ENCODE measurements at places on chromosomes 1 and 21. TPM values are rescaled to one million over a fixed set of nuclear protein-coding genes. Genes with fewer than 3 reads are reported as not detected.

The TIPRL gene
- 10.2 TPM for polyA plus RNA-seq

The NCF2 gene
- 5.0 TPM for polyA plus RNA-seq

The FCMR gene
- polyA plus RNA-seq, result 0.65 TPM

The FLG2 gene
- not detected for polyA plus RNA-seq

- no peak for DNase-seq
Measured at GRCh38 chr1:54968551-54968950, 11.9 kb upstream of the TMEM61 start.

DNA sequence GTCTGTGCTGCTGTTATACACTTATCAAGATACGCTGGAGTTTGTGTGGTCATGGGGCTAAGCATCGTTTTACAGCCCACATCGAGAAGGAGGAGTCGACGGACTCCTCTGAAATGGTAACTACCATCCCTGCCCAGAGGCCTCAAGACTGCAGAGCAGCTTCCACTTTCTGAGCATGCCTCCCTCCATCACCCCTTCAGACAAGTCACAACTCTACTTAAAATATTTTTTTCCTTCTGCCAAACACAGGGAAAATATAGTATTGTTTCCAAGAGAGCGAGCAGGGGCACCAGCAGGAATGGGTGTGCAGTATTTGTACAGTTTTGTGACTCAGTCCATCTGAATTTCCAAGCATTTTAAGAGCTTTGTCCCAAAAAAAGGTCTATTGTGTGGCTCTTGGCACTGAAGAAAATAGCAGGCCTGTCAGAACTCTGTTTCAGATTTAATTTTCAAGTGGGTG is 14.1 kb downstream of the EVA1C start:
- no peak for DNase-seq

DNA sequence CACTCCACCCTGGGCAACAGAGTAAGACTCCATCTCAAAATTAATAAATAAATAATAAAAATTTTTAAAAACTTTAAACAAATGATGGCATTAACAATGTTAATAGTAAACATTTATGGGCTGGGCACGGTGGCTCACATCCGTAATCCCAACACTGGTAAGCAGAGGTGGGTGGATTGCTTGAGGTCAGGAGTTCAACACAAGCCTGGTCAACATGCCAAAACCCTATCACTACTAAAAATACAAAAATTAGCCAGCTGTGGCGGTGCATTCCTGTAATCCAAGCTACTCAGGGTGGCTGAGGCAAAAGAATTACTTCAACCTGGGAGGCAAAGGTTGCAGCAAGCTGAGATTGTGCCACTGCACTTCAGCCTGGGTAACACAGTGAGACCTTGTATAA is 9.0 kb upstream of the L1TD1 start:
- no peak for DNase-seq

DNA sequence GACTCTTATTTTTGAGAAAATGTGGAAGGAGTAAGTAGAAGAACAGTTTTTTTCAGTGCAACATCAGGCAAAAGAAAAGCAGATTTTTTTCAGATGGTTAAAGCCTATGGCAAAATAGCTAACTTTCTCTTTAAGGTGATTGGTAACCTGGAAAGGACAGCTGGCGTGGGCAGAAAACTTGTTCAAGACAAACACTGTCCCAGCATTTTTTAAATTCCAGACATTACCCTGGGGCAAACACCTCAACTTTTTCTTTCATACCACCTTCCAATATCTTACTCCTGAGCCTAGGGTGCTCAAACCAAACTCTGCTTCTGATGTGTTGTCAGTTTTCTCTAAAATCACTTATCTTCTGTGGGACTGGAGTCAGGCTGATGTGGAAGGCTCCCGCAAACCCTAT is 2.7 kb upstream of the LEPR start:
- DNase-seq, result no peak

GRCh38 chr1:84959294-84959693 is 37.6 kb downstream of the MCOLN2 start:
- no peak for DNase-seq

DNA sequence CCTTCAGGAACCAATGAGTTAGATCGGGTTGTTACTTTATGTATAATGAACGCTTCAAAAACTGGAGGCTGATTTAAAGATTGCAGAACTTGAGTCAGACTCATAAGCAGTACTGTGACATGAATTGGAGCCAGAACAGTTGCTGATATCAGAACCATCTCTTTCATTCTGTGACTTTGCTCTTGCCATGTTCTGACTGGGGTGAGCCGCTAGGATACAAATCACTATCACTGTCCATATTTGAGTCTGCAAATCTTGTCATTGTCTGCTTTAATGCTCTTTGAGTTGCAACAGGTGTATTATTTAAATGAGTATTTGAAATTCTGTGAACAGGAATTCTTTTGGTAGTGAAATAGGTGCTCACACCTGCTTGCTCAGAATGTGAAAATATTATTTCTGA is 52.5 kb downstream of the LRIG2 start:
- no peak for DNase-seq

Data from pancreas (tissue), 10 donors.